ENCODE measurements at places on chromosomes 2 and 18.

DNA sequence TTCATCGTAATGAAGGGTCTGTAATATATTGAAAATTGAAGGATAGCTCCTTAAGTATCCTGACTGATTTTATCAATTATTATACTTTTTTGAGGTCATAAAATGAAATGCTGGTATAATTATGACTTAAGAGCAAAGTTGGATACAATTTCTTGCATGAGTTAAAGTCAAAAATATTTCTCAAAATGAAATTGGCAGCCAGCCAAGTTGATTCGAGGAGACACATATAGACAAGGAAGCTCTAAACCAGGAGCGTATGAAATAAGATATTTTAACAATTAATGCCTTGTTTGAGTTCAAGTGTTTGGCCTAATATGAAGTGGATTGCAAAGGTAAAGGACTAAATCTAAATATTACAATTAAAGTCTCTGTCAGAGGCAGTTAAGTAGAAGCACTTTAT lies 260.4 kb upstream of the DSEL start:
- DNase-seq, result no peak

GRCh38 chr2:219461047-219461514 lies 26.4 kb downstream of the SPEG start:
- no peak for DNase-seq

- no peak for DNase-seq
These were observed 42.0 kb downstream of the NDUFA10 start for GRCh38 chr2:239983004-239983778.

- DNase-seq, result no peak
These were observed 220.6 kb upstream of the CCDC68 start for GRCh38 chr18:55179835-55180234.

GRCh38 chr2:190795686-190796085 lies 84.9 kb upstream of the GLS start:
- no peak for DNase-seq

DNA sequence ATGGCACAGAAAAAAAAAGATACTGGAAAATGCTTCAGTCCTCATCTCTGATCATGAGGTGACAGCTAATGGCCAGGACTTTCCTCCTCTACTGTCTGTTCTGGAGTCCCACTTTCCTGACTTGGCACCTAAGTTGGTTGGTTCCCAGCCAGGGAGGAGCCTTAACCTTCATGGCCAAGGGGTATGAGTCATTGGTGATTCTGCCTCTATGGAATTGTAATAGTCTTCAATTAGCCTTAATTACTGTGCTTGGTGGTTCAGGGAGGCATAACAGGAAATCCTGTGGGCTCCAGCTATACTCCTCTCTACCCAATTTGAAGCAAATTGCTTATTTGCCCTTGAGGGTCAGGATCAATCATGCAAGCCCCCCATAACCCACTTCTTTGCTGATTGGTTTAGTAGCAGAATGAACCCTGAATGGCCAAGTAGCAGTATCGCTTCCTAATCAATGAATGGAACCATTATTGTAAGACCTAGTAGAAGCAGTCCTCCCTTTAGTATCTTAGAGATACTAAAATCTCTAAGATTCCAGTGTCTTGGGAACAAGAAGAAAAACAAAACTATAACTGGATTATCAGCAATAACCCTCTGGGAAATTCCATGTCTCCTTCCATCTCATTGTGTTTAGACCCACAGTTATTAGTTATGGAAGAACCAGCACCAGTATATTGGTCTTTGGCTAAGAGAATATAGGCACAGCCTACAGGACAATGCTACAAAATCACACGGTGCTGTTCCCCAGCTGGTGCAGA lies 109.0 kb downstream of the COL6A3 start:
- DNase-seq, result no peak

DNA sequence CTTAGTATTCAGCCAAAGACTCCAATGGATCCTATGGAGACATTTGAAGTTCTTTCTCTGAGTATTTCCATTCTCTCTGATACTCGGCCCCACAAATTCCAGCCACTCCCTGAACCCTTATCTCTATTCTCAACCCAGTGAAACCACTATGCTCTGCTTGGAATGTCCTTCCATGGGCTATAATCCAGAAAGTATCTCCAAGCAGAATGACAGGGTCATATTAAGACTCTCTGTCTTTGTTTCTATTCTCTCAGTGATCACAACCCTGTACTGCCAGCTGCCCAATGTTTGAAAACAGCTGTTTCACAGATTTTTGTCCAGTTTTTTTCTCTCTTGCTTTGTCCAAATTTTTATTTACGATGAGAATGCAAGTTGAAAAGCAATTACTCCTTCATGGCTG lies 21.9 kb downstream of the CHMP3 start:
- DNase-seq, result no peak

GRCh38 chr2:37769551-37769950 lies 98.1 kb upstream of the CDC42EP3 start:
- no peak for DNase-seq

DNA sequence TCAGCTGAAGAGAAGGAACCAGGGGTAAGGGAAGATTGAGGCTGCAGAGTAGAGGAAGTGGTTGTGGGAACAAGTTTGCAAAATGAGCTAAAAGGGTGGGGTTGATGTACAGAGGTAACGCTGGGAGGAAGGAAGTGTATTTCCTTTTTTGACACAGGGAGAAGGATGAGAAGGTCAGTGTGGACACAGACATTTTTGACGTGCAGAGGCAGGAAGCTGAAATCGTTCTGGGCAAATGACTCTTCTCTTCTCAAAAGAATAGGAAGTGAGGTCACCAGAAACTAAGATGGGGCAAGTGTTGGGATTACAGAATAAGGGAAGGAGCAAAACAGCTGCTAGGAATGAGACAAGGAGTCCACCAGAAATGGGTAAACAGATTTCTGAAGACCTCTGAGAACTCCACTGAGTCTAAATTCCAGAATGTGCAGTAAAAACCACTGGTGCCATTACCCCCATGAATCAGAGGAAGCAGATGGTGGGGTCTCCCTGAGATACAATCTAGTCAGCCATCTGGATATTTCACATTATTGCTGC lies 20.0 kb upstream of the RNF149 start:
- DNase-seq, result no peak

- no peak for DNase-seq
These were observed 32.7 kb downstream of the GLI2 start for GRCh38 chr2:120768112-120769048.

DNA sequence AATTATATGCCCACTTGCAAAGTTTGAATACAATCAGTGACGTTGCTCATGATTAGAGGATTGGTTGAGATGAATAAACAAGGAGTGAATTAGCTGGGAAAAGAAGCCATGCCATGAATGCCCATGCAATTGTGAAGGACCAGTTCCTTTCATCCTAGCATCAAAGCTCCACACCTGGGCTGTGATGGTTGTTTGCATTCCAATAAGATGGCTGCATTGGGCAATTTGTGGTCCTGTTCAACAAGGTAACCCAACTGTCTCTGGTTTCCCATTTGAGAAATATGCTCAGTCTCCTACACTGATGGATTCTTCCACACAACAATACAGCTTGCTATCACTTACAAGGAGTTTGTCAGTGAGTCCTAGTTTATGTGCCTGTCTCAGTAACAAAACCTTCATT lies 550.2 kb downstream of the STK39 start:
- DNase-seq, result no peak

GRCh38 chr18:72104851-72105250 lies 439.3 kb downstream of the CBLN2 start:
- no peak for DNase-seq

Data from activated CD8-positive, alpha-beta memory T cell treated with anti-CD3 and anti-CD28 coated beads for 48 hours (primary cell).